Activated CD8-positive, alpha-beta memory T cell treated with anti-CD3 and anti-CD28 coated beads, Interleukin-2, amount 50 U/mL, for 48 hours (primary cell): ENCODE measurements at places on chromosomes 6 and 20.

GRCh38 chr20:46720019-46720418 lies 10.6 kb downstream of the SLC2A10 start:
- DNase-seq: no peak

- DNase-seq: no peak
Observed at GRCh38 chr6:159899994-159900745, 9.4 kb downstream of the MAS1 start.

GRCh38 chr20:45935416-45936046 lies 1.0 kb downstream of the PCIF1 start:
- no peak for DNase-seq

- peak; percentile 94 for DNase-seq
Observed at GRCh38 chr6:157221049-157221816, 102.1 kb downstream of the TMEM242 start.

- DNase-seq: no peak
Observed at GRCh38 chr20:4225745-4226144, 210.4 kb upstream of the RNF24 start.

DNA sequence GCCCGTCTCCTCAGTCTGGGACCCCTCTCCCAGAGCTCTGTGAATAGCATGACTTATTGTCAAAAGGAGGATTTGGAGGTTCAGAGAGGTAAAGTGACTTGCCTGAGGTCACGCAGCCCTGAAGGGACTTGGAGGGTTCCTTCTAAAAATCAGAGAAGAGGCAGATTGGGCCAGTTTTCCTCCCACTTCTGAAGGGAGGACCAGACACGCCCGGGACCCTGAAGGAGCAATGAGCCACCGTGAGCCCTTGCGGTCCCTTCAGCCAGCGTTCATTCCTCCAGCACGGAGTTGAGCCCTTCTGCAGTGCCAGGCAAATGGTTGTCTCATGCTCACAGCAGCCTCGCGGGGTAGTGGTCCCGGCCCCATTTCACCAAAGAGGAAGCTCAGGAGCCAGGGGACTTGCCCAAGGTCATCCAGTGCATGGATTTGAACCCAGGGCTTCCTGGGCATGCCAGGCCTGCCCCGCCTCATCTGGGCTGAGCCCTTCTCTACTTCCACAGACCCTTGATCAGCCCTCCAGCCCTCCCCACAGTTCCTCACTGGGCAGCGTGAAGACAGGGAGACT lies 7.4 kb downstream of the SRC start:
- DNase-seq: no peak

DNA sequence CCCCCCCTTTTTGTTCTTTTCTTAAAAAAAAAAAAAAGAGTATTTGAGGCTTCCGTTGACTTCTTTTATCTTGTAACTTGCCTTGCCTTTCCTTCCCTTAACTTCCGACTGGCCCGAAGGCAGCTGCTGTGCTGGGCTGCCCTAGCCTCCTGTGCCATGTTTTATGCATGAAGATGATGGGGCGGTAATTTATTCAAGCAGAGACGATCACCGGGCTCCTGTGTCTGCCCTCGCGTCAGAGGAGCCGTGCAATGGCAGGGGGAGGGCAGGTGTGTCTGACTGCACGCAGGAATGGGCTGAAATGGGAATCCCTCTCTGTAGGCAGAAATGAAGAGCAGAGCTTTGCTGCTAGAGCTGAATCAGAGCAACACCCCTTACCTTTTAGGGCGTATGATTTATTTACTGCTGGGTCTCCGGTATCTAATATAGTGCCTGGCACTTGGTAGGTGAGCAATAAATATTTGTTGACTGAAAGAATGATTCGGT lies 106.3 kb upstream of the RIPOR2 start:
- DNase-seq: peak; percentile 68

- DNase-seq: no peak
Observed at GRCh38 chr6:116404696-116405095, 33.9 kb downstream of the DSE start.

GRCh38 chr6:109182578-109182977 lies 87.3 kb downstream of the CEP57L1 start:
- no peak for DNase-seq

DNA sequence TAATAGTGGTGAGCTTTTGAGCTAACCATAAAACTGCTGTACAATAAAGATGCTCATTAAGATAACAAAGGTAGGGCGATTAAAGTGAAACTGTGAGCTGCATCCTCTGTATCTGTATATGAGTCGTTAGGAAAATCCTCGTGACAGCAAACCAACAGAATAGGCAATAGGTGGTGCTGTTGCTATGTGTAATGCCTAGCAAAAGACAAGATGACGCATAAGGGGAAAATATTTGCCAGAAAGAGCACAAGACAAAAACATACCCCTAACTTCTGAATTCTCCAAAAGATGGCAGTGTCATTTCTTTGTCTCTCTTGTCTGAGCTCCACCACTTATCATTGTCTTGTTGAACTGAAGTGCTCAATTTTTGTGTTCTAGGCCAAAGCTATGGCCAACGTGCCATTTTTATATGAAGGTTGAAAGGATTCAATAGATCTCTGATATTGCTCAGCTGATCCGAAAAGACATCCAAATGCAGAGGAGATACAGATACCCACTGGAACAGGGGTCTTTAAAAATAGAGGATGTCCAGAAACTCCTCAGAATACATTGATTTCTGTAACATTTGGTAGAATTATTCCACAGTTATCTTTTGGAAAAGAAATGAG lies 56.3 kb upstream of the ANKEF1 start:
- no peak for DNase-seq

- DNase-seq: no peak
Observed at GRCh38 chr6:15326067-15326614, 80.3 kb downstream of the JARID2 start.

DNA sequence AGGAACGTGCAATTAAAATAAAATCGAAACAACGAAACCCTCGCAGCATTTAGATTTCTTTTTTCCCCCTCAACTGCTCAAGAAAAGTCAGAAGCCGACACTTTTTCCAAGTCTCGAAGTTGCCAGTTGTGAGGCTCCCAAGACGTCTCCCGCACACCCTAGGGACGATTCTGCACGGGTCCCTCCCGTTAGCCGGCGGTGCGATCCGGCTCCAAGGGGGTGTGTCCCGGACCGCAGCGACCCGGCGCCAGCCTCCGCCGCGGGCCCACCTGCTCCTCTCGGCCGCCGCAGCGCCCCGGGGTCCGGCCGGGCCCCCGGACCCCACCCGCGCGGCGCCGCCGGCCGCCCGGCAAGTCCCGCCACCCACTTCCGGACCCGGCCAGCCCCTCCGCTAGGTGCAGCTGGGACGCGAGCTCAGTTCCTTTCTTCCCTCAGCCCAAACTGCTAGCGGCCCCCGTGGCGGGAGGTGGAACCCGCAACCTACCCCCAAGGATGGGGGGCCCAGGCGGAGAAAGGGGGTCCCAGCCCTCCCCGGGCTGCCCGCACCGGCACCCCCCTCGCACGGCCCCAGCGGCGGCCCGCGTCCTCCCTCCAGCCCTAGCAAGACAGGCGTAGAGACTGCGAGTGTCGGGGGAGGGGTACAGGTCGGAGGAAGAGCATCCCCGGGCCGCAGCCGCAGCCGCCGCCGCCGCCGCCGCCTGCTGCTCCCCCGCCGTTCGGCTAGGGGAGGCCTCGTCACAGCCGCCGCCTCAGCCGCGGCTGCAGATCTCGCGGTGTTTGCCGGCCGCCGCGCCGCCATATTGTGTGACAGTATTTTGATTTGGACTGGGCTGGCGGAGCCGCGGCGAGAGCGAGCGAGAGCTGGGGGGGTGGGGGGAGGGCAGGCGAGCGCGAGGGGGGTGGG lies 520 bp upstream of the TAB2 start:
- DNase-seq: peak; percentile 93

GRCh38 chr20:5039255-5039657 lies 37.9 kb upstream of the SLC23A2 start:
- peak; percentile 61 for DNase-seq

- DNase-seq: no peak
Observed at GRCh38 chr6:144219056-144219685, 66.0 kb upstream of the UTRN start.

GRCh38 chr20:8909596-8909995 lies 159.3 kb upstream of the PLCB4 start:
- no peak for DNase-seq

GRCh38 chr6:158081657-158081935 lies 86.5 kb downstream of the SERAC1 start:
- peak; percentile 17 for DNase-seq

DNA sequence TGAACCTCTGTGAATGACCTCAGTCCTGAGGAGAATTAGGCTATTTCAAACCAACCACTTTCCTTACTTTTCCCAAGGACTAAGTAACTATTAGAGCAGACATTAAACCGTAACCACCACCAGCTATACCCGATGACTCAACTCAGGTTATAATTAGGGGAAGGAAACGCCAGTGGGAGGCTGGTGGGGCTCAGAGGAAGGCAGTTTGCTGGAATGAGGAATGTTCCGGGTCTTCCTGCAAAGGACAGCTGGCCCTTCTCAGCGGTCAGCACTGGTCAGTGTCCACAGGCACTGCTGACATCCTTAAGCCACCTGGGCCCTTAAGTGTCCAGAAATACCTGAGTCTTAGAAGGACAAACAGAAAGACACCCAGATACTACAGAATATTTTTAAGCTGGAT lies 515.2 kb downstream of the MAFB start:
- DNase-seq: no peak

DNA sequence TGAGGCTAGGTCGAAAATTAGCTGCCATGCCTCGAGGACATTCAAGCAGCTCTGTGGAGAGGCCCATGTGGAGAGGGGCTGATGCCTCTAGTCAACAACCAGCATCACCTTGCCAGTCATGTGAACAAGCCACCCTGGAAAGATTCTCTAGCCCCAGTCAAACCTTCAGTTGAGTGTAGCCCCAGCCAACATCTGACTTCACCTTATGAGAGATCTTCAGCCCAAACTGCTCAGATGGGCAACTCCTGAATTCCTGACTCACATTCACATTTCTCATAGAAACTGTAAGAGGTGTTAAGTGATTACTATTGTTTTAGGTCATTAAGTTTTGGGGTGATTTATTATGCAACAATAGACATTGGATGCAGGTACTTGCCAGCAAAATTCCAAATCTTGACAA lies 44.9 kb downstream of the GJA10 start:
- DNase-seq: peak; percentile 44

GRCh38 chr6:17525637-17526036 lies 74.5 kb upstream of the FAM8A1 start:
- DNase-seq: no peak

- no peak for DNase-seq
Observed at GRCh38 chr6:46505693-46506512, 14.7 kb upstream of the RCAN2 start.

DNA sequence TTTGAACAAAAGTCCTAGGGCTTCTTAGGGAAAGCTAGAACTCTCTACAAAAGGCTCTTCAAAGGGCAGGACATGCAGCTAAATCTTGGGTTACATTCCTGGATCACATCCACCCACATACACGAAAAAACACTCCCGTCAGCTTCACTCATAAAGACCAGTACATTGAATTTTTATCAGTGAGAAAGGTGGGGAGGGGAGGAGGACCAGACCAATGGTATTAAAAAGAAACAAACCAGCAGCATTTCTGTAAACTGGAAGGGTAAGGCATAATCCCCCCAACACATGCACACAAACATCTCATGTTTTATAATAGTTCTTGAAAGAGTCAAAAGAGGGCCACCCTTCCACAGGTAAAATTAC lies 31.6 kb downstream of the MYLK4 start:
- DNase-seq: no peak

DNA sequence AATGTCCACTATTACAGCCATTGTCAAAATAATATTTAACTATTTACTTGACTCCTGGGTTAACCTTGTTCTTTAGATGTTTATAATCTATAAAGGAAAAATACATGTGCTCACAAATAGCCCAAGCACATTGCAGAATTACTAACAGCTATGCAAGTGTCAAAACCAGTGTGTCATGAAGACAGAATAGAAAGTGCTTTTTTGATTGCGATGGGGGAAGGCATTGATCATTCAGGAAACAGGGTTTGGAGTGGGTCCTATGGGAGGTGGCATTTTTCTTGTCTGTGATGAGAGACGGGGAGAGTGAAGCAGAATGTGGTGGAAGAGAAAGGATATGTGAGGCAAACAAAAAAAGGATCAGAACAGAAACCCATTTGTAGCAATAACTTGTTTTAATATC lies 1.0 kb upstream of the AGPAT4 start:
- no peak for DNase-seq

- DNase-seq: no peak
Observed at GRCh38 chr20:18532626-18533025, 24.9 kb downstream of the SEC23B start.

DNA sequence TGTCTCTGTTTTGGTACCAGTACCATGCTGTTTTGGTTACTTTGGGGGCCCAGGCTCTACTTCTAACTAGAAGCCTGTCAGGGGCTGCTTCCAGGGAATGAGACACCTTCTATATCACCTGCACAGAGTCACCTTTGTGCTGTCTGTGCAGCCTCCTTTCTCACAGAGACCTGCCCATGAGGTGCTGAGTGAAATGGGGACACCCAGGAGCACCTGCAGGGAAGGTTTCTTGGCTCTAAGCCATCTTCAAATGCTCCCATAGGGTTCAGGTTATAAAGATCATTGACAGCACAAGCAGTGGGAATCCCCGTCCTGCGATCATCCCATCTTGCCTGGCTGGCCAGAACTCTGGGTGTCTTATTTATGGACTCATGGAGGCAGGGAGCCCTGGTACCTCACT lies 19.1 kb downstream of the GABRR2 start:
- no peak for DNase-seq

DNA sequence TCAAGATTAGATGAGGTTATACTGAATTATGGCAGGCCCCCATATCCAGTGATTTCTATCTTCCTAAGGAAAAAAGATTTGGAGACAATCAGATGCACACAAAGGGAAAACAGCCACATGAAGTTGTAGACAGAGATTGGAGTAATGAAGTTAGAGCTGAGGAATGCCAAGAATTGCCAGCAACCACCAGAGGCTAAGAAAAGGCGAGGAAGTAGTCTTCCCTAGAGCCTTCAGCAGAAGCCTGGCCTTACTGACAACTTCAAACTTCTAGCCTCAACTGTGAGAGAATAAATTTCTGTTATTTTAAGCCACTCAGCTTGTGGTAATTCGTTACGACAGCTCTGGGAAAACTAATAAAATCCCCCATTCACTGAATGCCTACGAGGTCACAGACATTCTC lies 473.9 kb downstream of the COL12A1 start:
- no peak for DNase-seq
